ENCODE measurements at places on chromosomes 6 and 20. TPM values are rescaled to one million over a fixed set of nuclear protein-coding genes. Genes with fewer than 3 reads are reported as not detected.
A peak's percentile ranks its signal among the peaks of the same experiment; 100 is the strongest.

DNA sequence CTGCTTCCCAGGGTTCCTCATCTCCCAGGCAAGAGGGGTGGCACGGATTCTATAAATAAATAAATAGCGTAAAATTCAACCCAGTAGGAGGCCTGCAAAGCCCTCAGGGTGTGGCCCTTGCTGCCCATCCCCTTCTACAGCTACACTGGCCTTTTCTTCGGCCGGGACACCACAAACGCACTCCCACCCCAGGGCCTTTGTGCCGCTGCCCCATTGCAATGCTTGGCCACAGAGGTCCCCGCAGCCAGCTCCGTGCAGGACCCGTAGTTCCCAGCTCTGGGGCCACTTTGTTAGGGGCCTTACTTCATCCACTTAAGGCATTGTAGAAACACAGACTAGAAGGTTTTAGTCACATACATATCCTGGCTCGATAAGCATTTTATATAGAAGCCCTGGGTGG is 151.2 kb downstream of the ERMARD start:
- no peak for DNase-seq

- DNase-seq: no peak
These were observed 5.8 kb upstream of the CDC5L start for GRCh38 chr6:44381739-44382138.

The TMC2 gene
- not detected for total RNA-seq

The HSPA12B gene
- not detected for total RNA-seq

The MYLK2 gene
- total RNA-seq: 0.77 TPM

DNA sequence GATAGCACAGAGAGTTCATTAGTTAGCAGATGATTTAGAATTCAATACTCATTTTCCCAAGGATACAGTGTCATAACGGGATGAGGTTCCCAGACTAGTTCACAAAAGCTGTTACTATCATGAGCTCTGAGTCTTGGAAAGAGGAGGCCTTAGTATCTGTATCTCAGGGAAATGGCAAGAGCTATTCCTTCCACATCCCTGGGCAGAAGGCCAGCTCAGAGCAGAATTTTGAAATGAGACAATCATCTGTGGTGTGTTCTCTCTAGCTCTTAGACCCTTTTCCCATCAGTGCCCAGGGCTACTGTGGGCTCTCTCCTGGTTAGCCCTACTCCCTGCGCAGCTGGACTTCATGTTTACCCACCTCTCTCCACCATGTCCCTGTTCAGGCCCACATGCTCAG is 64.5 kb downstream of the JAG1 start:
- no peak for DNase-seq

The BMP6 gene
- 0.61 TPM for total RNA-seq

The PACRG gene
- total RNA-seq: not detected

The LTA gene
- not detected for total RNA-seq

- no peak for DNase-seq
These were observed 171.6 kb downstream of the MTHFD1L start for GRCh38 chr6:151036869-151037680.

The TREM1 gene
- not detected for total RNA-seq

The SLC22A1 gene
- 1.5 TPM for total RNA-seq

- DNase-seq: no peak
These were observed 23.6 kb downstream of the CDC5L start for GRCh38 chr6:44411141-44411540.

DNA sequence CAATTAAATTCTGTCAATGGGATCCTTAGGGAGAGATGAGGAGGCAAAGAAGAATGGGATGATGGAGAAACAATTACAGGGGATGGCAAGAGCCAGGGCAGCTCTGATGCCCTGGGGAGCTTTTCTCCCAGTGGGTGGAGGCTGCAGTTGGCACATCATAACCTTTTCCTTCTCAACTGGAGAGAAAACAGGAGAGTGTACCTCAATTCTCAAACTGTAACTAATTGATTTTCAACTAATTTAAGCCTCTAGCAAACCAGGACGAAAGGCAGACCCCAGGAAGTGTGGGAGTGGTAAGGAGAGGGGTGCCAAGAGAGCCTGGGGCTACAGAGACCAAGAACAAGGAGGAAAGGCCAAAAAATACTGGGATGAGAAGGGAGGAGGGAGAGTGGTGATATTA is 5.7 kb downstream of the BMP5 start:
- DNase-seq: no peak

DNA sequence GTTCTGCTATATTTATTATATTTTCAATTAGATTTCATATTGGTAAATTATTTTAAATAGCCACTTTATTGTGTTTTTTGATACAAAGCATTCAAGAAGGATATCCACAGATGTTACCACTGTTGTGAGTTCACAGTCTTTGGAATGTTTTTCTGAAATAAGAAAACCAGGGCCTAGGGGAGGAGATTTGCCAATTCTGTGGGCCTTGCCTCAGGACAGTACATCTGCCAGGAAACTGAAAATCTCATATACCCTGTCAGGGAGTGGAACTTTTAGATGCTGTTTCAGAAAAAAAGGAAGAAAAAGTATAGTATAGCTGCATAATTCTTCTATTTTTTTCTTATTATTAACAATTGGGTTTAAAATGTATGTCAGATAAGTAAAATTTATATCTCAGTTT is 995.9 kb upstream of the ADGRB3 start:
- no peak for DNase-seq

The PNLDC1 gene
- total RNA-seq: 0.32 TPM

DNA sequence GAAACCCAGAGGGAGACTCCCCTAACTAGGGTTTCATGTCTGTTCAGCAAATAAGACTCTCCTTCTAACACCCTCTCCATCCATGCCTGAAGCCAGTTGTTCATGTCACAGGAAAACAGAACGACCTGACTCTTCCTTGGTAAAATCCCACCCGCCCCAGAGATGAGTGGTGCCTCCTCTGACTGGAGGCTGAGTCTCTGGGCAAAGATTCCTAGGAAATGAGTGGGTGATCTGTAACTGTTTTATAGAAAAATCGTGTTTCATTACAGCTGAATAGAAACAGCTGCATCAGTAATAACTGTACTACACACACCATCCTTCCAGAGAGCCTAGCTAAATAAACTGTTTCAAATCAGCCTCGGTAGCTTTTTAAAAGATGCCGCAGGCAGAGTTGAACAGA is 37.4 kb upstream of the MRPS10 start:
- DNase-seq: no peak

The CCM2L gene
- total RNA-seq: 0.16 TPM

DNA sequence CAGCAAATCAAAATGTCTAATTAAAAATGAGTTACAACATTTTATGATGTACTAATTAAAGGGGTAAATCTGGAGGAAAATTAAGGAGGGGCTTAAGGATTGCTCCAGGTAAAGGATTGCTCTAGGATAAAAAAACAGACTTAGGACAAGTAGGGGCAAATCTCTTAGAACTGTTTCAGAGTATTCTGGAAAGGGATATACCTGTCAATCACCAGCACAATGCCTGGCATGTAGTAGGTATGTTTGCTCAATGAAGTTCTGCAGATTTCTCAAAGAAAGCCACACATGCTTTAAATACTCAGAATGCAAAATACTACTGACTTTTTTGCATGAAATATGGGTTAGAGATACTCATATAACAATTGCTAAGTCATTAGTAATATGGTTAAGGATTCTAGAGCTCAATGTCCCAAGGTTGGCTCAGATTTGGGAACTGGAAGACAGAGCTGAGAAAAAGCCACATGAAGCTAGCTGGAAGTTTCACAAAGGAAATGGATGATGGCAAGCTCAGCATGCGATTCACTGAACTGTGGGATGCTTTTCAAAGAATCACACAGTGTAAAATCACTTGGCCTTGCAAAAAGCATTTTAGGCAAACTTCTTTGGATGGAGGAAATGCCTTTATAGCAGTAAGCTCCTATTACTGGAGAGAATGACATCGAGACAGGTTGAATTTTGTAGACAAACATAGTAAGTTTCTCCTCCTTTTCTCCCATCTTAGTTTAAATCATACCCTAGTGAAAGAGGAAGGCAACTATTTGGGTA is 72.8 kb downstream of the MAP3K5 start:
- no peak for DNase-seq

GRCh38 chr6:36824253-36824652 is 15.0 kb downstream of the CPNE5 start:
- no peak for DNase-seq

GRCh38 chr20:50625986-50626677 is 65.2 kb downstream of the RIPOR3 start:
- peak; percentile 85 for DNase-seq

The GRM1 gene
- total RNA-seq: not detected

DNA sequence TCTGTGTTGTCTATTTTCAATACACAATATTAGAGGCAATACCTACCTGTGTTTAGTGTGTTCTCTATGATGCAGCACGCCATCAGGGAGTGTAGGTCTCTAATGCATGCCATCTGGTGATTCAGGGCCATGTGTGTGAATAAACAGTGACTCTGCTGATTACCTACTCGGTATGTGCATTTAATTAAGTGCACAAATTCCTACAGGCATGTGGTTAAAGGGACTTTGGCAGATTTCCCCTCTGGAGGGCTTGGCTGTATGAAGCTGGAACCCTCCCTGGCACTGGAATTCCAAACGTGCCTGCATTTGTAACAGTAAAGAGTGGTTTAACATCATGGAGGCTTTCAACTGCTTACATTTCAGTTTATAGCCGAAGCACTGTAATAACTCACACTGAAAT is 401.5 kb upstream of the SASH1 start:
- no peak for DNase-seq

The METTL24 gene
- 0.28 TPM for total RNA-seq

The PLAGL1 gene
- total RNA-seq: 0.70 TPM

The KPNA5 gene
- 12.0 TPM for total RNA-seq

The MROH8 gene
- total RNA-seq: 2.6 TPM

DNA sequence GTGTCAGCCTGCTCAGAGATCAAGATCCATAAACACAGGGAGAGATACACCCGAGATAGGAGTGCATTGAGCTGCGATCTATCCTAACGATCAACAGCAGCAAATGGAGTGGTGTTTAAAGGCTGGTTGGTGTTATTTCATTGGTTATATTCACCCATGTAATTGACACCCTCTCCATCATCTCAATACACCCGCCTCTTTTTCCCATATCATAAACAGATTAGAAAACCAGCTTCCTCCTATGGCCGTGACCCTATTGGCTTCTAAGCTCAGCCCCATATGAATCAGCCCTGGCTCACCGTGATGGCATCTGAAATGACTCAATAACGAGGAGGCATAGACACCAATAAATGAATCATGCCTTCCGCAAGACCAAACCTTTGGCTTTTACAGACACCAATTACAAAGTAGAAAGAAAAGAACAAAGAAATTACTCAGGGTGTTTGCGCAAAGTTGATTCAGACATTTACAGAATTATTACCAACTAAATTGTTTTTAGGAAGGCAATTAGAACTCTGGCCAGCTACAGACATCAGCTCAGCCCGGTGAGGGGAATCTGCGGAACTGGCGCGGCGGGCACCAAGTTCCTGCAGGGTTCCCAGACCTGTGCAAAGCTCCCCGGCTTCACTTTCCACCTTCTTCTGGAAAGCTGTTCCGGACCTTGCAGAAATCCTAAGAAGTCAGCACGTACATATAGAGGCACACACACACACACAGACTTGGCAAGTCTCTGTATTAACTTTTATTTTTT is 11.5 kb downstream of the PMEPA1 start:
- DNase-seq: peak; percentile 73

GRCh38 chr6:33880766-33881165 is 77.0 kb upstream of the MLN start:
- DNase-seq: no peak

The NKX2-2 gene
- total RNA-seq: not detected

The CTNNBL1 gene
- total RNA-seq: 203 TPM

The C6orf132 gene
- total RNA-seq: 56.2 TPM

The PRR18 gene
- total RNA-seq: 0.95 TPM

The RIMS4 gene
- total RNA-seq: 9.0 TPM

GRCh38 chr6:31737991-31738979 is 1.5 kb upstream of the MSH5 start:
- peak; percentile 91 for DNase-seq

GRCh38 chr20:35311409-35311808 is 19.2 kb upstream of the FAM83C start:
- no peak for DNase-seq

The DEFB124 gene
- total RNA-seq: not detected

The RAB32 gene
- total RNA-seq: 9.0 TPM

The ABHD16B gene
- 0.27 TPM for total RNA-seq

- no peak for DNase-seq
These were observed 1035.3 kb upstream of the GJE1 start for GRCh38 chr6:141097471-141097870.

GRCh38 chr6:10315034-10315433 is 99.8 kb downstream of the TFAP2A start:
- peak; percentile 38 for DNase-seq

- DNase-seq: no peak
These were observed 332.9 kb upstream of the PRDM1 start for GRCh38 chr6:105753207-105753606.

The TINAG gene
- total RNA-seq: not detected

- no peak for DNase-seq
These were observed 83.5 kb upstream of the SLC22A23 start for GRCh38 chr6:3540253-3540820.

- DNase-seq: no peak
These were observed 102.3 kb downstream of the EDN3 start for GRCh38 chr20:59402681-59403080.

- DNase-seq: no peak
These were observed 125.3 kb downstream of the ATXN1 start for GRCh38 chr6:16635810-16636602.

- peak; percentile 17 for DNase-seq
These were observed 117.5 kb upstream of the CEP85L start for GRCh38 chr6:118768904-118769325.

GRCh38 chr20:45823949-45824835 is 2.9 kb downstream of the TNNC2 start:
- DNase-seq: no peak

The FOXS1 gene
- total RNA-seq: not detected

The IRAK1BP1 gene
- total RNA-seq: 1.7 TPM

The CAGE1 gene
- 0.26 TPM for total RNA-seq

GRCh38 chr6:68194846-68195478 is 440.1 kb upstream of the ADGRB3 start:
- no peak for DNase-seq

The C6orf141 gene
- 2.1 TPM for total RNA-seq

DNA sequence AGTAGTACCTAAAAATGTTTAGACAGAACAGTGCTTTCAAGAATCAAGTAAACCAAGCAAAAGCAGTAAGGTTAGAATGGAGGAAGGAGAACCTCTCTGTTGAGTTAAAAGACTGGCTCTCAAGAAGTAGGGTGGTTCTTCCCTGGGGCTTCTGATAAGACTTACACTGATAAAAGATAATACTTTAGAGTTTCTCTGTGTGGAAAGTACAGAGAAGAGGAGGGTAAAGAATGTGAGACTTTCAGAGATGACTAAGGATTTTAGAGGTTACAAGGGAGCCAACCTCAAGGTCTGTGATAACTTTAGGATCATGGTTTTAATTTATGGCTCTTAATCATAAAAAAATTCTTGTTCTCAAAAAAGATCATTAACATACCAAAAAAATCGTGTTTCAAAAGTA is 30.9 kb upstream of the ALDH8A1 start:
- DNase-seq: no peak
